ENCODE measurements at places on chromosomes 2 and 18.

- DNase-seq = no peak
Observed at GRCh38 chr2:33891616-33892015, 292.5 kb upstream of the FAM98A start.

- no peak for DNase-seq
Observed at GRCh38 chr2:15425712-15426111, 135.4 kb downstream of the NBAS start.

DNA sequence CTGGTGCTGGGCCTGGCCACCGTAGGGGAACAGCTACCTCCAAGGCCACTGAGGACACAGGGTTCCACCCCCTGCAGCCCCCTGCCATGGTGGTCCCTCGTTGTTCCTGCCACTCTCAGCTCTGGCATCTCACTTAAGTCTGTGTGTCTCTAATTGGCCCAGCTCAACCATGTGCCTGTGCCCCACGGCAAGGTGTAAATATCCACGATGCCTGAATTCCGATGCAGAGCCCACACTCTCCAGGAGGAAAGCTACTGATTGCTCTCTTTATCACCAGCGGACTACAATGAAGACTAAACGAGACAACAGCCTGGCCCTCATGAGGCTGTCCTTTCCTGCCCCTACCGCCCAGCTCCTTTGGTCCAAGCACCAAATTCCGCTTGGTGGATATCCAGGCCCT lies 17.0 kb upstream of the CHRNA1 start:
- DNase-seq = no peak

- peak; percentile 62 for DNase-seq
Observed at GRCh38 chr2:241901500-241902351, 32.2 kb downstream of the RTP5 start.

- no peak for DNase-seq
Observed at GRCh38 chr2:164000176-164000575, 264.4 kb upstream of the FIGN start.

GRCh38 chr18:48724442-48724841 lies 185.6 kb downstream of the CTIF start:
- no peak for DNase-seq

DNA sequence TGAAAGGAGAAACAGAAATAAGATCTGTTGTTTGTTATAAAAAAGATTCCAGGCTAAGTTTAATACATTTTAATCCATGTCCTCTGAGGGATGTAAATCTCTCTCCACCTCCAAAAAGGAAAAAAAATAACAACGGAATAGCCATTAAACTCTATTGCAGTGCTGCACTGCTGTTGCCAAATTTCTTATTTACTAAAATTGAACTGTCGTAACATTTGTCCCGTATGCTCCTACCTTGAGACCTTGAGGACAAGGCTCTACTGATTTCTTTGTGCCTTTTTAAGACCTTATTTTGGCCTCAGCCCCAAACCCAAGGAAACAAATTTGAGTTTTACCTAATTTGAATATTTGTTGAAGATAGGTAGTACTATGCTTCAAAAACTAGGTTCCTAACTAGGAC lies 56.4 kb downstream of the FRZB start:
- no peak for DNase-seq

- DNase-seq = no peak
Observed at GRCh38 chr18:74068296-74068695, 79.3 kb downstream of the FBXO15 start.
